ENCODE measurements at places on chromosomes 5 and 9.
A peak's percentile ranks its signal among the peaks of the same experiment; 100 is the strongest.

DNA sequence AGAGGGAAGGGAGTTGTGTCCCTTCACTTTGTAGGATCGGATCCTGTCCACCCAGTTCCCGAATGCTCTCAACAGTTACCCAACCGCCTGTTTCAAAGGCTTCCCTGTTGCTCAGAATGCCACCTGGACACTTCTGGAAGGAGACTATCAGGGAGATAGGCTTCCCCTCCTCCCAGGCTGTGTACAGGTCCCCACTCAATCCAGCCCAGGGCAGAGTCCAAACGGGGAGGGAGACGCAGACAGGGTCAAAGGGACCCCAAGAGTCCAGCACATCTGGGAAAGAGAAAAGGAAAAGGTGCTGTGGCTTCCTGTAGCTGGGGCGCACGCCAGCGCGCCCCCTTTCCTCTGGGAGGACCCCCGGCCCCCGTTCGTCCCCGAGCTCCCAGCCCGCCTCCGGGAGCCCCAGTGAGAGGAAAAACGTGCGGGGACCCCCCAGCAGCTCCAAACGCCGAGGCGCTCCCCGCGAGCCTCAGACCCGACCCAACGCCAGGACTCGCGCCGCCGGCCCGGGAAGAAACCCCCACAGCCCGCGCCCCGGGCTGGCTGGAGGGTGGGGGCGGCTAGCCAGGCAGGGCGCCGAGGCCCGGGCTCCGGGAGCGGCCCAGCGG lies 640 bp downstream of the SURF4 start:
- DNase-seq, result no peak

DNA sequence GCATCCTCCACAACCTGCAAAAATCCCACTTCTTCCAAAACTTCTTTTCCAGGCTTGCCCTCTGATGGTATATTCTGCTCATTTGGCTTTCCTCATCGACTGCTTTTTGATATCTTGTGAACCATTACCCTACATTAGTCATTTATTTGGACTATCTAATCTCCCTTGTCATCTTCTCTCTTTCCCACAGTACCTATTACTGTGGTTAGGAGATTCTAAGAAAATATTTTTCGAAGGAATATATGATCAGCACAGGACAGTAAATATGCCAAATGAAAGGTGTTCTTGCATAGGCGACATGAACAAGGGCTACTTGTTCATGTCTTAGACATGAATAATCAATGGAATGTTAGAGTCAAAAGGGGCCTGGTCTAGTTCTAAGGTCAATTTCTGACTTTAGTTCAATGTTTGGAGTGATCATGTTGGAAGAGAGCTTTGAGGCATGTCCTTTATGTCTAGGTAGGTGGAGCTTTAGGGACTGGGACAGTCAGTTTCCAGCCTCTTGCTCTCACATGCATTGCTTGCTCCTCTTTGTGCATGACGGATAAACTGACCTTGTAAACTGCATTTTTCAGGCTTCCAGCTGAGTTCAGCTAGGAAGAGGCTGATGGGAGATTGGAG lies 243.4 kb upstream of the RPS23 start:
- DNase-seq, result no peak

DNA sequence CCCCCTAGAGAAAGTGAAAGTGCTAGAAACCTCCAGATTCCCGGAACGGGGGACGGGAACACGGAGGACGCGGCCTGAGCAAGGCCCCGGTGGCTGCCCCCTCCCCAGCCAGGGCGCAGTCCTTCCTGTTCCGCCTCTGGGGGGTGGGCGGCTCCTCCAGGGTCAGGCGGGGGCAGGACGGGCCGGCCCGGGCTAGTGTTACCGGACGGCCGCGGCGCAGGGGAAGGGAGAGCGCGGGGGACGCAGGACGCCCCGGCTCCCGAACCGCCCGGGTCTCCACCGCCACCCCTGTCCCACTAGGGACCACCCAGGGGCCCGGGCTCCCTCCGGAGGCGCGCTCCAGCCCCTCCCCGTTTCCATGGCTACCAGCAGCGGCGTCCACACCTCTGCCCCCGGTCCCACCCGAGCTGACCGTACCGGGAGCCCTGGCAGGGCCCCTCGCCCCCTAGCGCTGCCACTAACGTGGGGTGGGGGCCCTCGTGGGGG lies 579 bp downstream of the SLC12A7 start:
- peak; percentile 45 for DNase-seq

GRCh38 chr5:1135696-1136525 lies 24.0 kb upstream of the SLC12A7 start:
- no peak for DNase-seq

GRCh38 chr5:13866792-13867191 lies 77.7 kb downstream of the DNAH5 start:
- DNase-seq, result no peak

GRCh38 chr5:2917524-2917923 lies 166.0 kb upstream of the IRX2 start:
- no peak for DNase-seq

GRCh38 chr9:133718563-133719315 lies 19.4 kb downstream of the SARDH start:
- DNase-seq, result no peak

DNA sequence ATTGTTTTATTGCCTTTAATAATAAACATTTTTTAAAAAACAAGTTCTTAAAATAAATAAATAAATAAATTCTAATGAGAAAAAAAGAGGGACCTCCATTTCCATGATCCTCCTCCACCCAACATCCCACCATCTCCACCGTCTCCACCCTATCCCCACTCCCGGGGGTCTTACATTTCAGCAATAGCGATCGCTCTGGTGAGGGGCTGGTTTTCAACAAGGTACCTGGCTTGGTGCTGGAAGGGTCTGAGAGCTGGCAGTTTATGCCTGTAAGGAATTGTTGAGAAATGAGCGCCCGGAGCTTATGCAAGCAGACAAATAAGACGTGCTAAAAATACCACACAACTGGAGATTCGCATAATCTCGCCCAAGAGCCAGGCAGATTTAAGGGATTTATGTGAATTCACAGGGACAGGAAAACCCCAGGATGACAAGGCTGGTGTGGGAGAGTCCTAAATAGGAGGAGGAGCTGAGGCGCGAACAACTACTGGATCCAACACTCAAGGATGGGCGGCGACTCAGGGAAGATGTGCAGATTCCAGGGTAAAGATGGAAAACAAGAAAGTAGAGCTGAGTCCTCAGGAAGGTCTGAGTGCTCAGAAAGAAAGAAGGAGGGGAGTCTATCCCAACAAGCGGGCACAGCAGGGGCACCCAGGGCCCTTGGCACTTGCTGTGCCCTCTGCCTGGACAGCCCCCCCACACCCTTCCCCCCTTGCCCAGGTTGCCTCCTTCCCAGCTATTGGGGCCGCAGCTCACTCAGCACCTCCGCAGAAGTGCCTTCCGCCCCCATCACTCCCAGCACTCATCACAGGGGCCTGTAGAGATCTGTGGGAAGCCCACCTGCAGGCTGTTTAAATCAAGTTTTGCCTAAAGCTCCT lies 27.0 kb downstream of the TRIM14 start:
- DNase-seq, result no peak

DNA sequence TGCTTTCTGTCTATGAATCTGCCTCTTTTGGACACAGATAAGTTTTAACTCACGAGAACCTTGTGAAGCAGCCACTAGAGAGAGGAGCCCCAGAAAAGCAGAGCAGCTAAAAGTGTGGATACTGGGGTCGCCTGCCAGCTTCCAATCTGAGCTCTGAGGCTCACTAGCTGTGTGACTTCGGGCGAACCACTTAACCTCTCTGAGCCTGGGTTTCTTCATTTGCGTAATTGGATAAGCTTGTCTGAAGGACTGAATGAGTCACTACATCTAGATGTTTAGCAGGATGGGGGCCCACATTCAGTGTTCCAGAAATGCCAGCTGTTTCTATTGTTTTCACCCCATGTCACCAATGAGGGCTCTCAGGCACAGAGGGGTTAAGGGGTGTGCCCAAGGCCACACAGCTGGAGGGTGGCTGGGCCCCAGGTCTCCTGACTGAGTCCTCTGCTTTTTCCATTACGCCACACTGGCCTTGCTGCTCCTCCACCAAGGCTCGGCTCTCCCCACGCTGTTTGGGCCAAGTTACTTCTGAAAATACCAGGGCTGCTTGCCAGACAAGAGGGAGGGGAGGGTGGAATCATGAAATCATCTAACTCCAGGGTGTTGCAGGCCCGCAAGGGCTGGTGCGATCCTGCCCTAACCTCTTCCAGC lies 36.2 kb downstream of the SH3PXD2B start:
- DNase-seq, result peak; percentile 94

DNA sequence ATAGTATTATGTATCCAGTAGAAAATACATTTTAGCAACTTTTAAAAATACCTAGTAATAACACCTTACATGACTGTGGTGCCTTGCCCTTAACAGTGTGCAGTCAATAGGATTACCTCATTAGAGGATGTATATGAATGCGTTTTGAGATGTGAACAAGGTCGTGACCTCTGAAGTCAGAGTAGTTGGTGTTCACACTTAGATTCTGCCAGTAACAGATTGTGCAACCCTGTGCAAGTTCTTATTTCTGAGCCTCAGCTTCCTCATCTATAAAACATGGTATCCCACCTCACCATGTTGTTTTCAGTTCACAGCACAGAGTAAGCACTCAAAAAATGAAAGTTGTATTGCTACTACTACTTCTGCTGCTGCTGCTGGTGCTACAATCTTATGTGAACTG lies 347.3 kb downstream of the KDM4C start:
- no peak for DNase-seq

GRCh38 chr5:68369023-68369359 lies 153.4 kb downstream of the PIK3R1 start:
- no peak for DNase-seq

GRCh38 chr5:135883441-135883840 lies 12.2 kb downstream of the IL9 start:
- no peak for DNase-seq

GRCh38 chr5:142831009-142831383 lies 60.8 kb downstream of the ARHGAP26 start:
- DNase-seq, result no peak

- no peak for DNase-seq
Measured at GRCh38 chr9:107489144-107489673, 360 bp downstream of the KLF4 start.

DNA sequence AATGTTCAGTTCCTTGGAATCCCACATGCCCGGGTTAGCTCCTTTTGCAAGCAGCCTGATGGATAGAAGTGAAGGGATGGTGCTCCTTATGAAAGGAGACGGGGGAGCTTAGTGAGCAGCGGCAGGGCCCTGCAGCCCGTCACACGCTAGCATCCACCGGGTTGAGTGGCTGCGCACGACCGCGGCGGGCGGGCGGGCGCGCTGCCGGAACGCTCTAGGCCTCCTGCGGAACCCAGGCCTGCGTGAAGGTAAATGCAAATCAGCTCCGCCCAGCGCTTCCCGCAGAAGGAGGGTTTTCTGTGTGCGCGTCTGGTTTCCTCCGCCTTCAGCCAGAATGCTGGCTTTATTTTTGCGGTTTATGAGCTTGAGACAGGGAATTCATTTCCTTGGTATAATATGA lies 19.8 kb downstream of the IL12B start:
- peak; percentile 10 for DNase-seq

DNA sequence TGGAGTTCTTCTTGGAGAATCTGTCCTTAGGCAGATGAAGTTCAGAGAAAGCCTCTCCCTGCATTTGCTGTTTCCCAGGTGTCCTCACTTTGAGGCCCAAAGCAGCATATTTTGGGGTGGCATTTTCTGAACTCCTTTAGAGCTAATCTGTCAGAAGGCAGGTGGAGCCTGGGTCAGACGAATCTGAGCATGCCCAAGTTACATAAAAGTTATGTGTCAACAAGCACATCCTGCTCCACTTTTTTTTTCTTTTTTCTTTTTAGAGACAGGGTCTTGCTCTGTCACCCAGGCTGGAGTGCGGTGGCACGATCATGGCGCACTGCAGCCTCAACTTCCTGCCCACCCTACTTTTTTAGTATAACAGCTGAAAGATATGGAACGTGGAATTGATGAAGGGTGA lies 41.3 kb upstream of the HSPA9 start:
- DNase-seq, result no peak

GRCh38 chr9:18910435-18910834 lies 122.6 kb downstream of the SAXO1 start:
- DNase-seq, result no peak

- no peak for DNase-seq
Measured at GRCh38 chr9:108831496-108832178, 24.1 kb downstream of the ACTL7B start.

- DNase-seq, result no peak
Measured at GRCh38 chr9:85949586-85950335, 8.8 kb downstream of the NAA35 start.

- DNase-seq, result no peak
Measured at GRCh38 chr5:83914662-83915418, 194.2 kb upstream of the HAPLN1 start.

DNA sequence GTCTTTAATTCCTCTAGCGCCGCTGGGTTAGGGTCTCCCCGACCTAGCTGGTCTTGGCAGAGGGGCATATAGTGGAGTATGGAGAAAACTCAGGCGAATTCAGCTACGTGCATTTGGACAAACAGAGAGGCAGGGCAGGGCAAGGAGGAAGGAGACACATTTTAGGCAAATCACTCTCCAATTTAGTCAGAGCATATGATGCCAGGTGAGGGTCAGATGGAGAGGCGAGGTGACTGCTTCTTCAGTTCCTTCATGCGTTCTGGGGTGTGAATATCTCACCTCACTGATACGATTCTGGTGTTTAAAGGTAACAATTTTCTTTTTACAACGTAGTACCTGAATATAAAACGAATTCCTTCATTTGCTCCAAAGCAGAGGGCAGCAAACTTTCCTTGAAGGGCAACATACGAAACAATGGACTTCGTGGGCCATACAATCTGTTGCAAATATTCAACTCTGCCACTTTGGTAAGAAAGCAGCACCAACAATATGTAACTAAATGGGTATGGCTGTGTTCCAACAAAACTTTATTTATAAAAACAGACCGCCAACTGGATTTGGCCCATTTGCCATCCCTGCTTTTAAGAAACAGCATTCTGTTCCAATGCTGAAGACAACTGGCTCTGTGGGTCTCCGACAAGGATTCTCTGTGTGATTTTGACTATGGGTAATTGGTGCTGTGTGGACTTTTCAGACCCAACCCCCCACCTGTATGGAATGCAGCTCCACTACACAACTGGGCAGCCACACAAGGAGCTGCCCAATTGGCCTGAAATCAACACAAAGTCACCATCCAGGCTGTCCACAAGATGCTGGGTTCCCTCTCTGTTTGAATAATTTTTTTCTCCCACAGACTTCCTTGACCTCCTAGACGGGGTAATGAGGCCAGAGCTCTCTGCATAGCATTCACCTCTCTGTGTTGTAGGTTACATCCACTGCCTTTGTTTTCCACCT lies 53.8 kb downstream of the RAPGEF1 start:
- no peak for DNase-seq

- no peak for DNase-seq
Measured at GRCh38 chr9:126504977-126505455, 108.7 kb upstream of the LMX1B start.

DNA sequence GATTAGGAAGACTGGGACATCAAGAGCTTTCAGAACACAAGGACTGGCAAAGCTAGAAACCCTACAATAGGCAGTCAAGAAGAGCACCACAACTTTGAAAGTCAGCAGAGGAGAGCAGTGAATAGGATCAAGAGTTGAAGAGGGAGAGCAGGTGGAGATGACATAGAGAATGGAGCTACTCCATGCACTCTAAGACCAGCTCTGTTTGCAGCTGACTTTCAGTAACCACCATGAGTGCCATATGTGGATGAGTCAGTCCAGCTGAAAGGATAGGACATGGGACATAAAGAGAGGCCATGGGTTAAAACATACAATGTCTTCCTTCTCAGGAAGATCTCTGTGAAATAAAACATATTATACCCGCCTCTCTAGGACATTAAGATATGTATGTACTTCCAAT lies 289.1 kb upstream of the KLF4 start:
- DNase-seq, result no peak

GRCh38 chr5:120817044-120817985 lies 353.2 kb downstream of the PRR16 start:
- DNase-seq, result no peak
